Right lung (tissue), 10 donors: ENCODE measurements at places on chromosomes 4 and X.

DNA sequence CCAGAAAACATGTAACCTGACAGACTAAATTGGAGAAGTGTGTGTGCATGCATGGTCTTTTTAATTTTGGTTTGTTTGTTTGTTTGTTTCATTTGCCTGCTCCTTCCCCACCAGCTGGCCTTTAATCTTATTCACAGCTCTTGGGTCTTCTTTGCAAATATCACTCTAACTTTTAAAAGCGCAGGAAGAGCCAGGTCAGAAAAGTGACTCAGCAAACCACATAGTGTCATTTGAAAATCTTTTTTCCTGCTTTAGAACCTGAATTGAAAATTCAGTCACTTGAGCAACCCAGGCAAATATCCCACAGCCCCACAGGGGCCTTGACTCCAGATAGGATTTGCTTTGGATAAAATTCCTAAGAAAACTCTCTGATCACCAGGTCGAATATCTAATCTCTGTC lies 4.6 kb downstream of the TMEM255A start:
- no peak for DNase-seq

- DNase-seq: no peak
Measured at GRCh38 chrX:2391869-2392606, 108.7 kb downstream of the DHRSX start.

- DNase-seq: no peak
Measured at GRCh38 chrX:68994135-68994890, 165.5 kb downstream of the EFNB1 start.

DNA sequence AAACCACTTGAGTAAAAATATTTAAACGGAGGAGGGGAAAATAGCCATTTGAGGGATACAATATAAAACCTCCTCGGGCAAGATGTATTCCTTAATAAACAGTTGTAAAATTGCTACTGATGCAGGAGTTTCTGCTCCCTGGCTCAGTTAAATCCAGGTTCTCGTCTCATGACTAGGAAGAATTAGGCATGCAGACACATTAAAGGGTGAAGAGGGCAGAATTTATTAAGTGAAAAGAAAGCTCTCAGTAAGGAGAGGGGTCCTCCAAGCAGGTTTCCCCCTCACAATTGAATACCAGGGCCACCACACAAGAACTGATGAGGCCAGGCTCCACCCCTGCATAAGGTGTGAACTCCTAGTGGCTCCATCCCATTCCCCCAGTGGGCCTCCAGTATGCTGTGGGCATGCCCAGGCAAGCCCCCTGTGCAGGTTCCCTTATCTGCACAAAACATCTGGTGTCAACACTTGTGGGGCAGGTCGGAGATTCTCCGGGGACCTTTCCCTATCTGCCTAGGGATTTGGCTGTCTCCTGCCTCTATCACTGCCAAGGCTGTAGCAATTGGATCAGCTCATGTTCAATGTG lies 80.4 kb downstream of the HS6ST2 start:
- DNase-seq: no peak

DNA sequence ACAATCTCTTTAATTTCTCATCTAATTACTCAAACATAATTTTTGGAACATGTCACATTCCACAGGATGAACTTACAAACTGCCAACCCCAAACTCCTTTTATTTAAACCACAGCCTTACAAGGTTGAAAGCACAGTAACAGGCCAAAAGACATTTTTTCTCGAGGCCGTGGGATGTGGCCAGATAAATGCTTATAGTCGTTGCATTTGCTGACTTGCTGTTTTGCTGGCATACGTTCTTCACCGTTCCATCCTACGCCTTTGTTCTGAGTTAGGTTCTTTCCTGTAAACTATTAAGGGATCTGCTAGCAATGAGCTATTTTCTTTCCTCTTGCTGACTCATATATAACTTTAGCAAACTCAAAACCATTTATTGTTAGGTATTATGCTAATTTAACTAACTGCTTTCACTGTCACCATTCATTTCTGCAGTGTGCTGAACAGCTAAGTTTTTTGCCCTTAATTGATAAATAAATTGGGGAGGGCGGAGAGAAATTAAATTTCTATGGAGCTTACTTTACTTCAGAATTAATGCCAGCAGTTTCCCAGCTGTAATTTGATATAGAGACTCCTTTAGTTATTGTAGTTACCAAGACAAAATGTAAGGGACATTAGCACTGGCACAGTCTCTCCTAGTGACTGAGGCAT lies 135.1 kb upstream of the PACRGL start:
- no peak for DNase-seq

GRCh38 chrX:103330681-103331288 lies 746 bp downstream of the TCEAL7 start:
- peak; percentile 17 for DNase-seq

GRCh38 chrX:39507034-39507433 lies 590.7 kb downstream of the BCOR start:
- no peak for DNase-seq

DNA sequence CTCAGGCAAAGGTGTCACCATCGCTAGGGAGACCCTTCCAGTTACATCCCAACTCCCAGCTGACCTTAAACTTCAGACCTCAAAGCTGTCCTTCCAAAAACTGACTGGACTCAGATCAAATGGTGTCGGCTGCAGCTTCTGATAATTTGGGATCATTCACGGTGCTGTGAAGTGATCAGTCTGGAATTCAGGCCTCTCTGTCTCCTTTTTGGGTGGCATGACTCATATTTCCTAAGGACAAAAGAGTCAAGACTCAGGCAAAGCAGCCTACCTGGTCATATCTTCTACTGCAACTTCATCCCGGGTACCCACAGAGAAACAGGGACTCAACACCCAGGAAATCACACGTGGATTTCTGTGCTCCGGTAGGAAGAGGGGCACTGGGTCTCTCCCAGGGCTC lies 87.6 kb downstream of the SORCS2 start:
- no peak for DNase-seq

DNA sequence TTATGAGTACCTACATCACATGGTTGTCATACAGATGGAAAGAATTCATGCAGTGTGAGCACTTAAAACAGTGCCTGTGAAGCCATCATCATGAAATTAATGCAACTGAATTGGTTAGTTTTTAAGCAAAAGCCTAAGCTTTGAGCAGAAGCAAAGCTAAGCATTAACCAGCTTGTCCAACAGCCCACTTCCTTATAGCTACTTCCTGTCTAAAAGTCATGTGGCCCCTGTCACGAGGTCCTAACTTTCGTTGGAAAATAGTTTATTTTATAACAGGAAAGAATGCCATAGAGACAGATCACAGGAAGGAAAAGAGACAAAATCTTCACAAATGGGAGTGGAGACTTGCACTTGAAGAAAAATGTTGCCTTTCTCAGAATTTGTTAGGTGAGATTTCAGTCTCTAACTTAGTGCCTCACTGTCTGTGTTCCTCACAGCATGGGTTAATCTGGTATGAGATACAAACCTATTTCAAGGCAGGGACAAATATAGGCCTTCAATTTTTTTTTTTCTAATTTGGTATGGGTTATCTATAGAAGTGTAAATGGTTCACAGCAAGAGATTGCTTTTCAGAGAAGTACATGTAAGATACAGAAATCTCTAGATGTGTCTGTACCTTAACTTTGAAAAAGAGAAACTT lies 27.7 kb upstream of the VCX start:
- DNase-seq: no peak

DNA sequence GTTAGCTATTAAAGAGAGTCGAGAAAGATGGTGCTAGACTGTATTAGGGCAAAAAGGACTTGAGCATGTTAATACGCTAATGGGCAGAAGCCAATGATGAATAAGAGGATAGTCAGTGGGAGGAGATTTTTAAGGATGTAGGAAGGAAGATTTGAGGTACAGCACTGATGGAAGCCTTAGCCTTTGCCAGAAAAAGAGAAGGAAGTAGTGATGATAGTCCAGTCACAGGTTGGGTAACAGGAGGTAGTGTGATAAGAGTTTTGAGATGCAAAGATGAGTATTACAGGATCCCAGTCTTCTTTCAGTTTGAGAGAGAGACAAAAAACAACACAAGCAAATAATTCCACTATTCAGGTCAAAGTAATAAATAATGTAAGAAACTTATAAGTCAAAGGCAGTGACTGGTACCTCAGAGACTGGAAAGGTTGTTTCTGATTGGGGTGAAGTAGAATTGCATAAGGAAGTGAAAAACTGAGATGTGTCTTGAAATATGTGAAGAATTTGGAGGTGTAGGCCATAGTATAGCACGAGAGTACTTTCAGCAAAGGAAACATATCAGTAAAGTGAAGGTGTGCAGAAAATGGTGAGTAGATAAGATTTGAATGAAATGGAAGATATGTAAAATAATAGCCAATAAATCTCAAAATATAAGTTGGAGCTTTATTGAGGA lies 22.1 kb upstream of the NDNF start:
- DNase-seq: no peak

GRCh38 chr4:14767142-14767541 lies 235.1 kb upstream of the CPEB2 start:
- DNase-seq: peak; percentile 51

- peak; percentile 6 for DNase-seq
Measured at GRCh38 chr4:12293906-12294525, 865.3 kb upstream of the HS3ST1 start.

- no peak for DNase-seq
Measured at GRCh38 chr4:87030124-87030523, 95.3 kb downstream of the AFF1 start.

DNA sequence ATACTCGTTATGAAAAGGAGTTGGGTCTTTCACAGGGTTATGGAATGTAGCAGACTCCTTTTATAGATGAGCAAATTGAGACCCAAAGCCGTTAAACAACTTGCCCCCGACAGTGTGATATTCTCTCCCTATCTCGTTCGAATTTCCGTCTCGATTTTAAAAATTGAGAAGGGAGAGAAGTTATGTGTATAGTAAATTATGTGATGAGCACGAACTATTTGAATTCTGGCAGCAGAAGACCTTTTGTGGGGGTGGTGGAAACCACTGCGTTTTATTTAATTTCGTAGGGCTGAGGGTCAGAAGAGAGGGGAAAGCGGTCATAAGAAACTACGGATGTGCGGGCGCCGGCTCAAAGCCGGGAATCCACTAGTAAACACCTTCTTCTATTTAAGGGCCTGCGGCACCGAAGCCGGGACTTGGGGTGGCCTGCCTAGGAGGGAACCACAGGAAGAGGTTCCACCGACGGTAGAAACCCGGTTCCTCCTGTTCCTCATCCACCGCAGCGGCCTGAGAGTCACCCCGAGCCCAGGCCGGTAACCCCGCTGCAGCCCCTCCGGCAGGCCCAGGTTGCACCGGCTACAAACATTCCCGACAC lies 1.5 kb upstream of the DDX3X start:
- peak; percentile 56 for DNase-seq
